ENCODE measurements at places on chromosomes 5 and 9.

- DNase-seq = no peak
Measured at GRCh38 chr5:122182491-122182921, 53.2 kb downstream of the ZNF474 start.

GRCh38 chr9:98807814-98808195, 335 bp downstream of the GALNT12 start:
- DNase-seq = peak; percentile 50

GRCh38 chr5:2719332-2719731, 32.1 kb downstream of the IRX2 start:
- no peak for DNase-seq

DNA sequence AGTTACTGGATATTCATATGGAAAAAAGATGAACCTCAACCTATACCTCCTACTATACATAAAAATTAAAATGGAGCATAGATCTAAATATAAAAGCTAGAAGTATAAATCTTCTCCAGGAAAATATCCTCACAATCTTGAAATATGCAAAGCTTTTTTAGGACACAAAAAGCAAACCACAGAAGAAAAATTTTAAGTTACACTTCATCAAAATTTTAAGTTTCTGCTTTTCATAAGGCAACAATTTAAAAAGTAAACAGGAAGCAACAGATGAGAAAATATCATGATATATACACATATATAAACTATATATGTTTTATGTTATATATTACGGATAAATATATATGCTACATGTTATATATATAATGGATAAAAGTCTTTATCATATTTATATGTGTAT, 157.5 kb downstream of the ADAMTS6 start:
- DNase-seq = no peak

- no peak for DNase-seq
Measured at GRCh38 chr5:156376751-156377150, 49.8 kb downstream of the SGCD start.

DNA sequence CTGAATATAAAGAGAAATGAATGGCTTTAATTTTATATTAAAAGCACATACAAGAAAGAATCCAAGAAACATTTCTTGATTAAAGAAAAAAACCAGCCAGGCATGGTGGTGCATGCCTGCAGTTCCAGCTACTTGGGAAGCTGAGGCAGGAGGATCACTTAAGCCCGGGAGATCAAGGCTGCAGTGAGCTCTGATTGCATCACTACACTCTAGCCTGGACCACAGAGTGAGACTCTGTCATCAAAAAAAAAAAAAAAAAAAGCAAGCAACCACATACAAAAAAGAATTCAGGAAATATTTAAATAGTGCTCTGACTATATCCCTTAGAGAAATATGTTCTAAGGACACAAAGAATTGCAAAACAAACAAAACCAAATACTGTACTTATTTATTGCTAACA, 2.5 kb upstream of the PLAC8L1 start:
- DNase-seq = no peak

DNA sequence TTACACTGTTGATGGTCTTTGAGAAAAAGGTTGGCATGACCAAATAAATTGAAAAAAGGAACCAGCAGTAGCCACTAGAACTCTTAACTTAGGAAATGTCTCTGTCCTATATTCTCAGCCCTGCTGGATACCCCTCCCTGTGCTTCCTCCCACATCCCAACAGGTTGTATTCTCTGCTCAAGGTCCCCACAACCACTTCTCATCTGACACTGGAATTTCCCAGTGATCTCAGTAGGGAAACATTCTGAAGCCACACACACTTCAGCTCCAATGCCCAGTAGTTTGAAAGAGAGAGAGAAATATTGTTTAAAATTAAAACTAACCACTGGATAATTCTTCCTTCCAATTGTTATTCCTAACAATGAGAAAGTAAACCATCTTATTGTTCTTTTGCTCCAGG, 30.0 kb upstream of the NREP start:
- DNase-seq = no peak

Data from activated T-cell treated with anti-CD3 and anti-CD28 coated beads, Interleukin-2, amount 50 U/mL, for 72 hours (primary cell).